ENCODE measurements at places on chromosomes 7 and 10. TPM values are rescaled to one million over a fixed set of nuclear protein-coding genes. Genes with fewer than 3 reads are reported as not detected.

The CPEB3 gene
- 20.0 TPM for polyA plus RNA-seq

The EMX2 gene
- 0.12 TPM for polyA plus RNA-seq

The PPP1R17 gene
- 8.8 TPM for polyA plus RNA-seq

The SLC16A9 gene
- polyA plus RNA-seq = 185 TPM

The GIMAP8 gene
- not detected for polyA plus RNA-seq

The SLC13A1 gene
- not detected for polyA plus RNA-seq

The DNAJC2 gene
- 29.7 TPM for polyA plus RNA-seq

The SHH gene
- 1.2 TPM for polyA plus RNA-seq

The MMRN2 gene
- polyA plus RNA-seq = not detected

The NET1 gene
- polyA plus RNA-seq = 8.0 TPM
